ENCODE measurements at places on chromosomes 5 and 9.

- H3K36me3 ChIP-seq: no peaks in the 10 kb centered on the region
- no peak for DNase-seq
- H3K27ac ChIP-seq: no peak overlapping the region
- H3K4me1 ChIP-seq: peaks cover 6% of the 10 kb centered on the region
- no peak overlapping the region for H3K4me3 ChIP-seq
- H3K27me3 ChIP-seq: no peaks in the 10 kb centered on the region
Measured at GRCh38 chr9:133485531-133486260, 6.8 kb upstream of the SLC2A6 start.

- no peaks in the 10 kb centered on the region for H3K4me1 ChIP-seq
- H3K27ac ChIP-seq: no peak overlapping the region
- H3K36me3 ChIP-seq: no peaks in the 10 kb centered on the region
- no peak overlapping the region for H3K4me3 ChIP-seq
- DNase-seq: no peak
- no peaks in the 10 kb centered on the region for H3K27me3 ChIP-seq
Measured at GRCh38 chr5:8897316-8897715, 648.6 kb downstream of the SEMA5A start.

DNA sequence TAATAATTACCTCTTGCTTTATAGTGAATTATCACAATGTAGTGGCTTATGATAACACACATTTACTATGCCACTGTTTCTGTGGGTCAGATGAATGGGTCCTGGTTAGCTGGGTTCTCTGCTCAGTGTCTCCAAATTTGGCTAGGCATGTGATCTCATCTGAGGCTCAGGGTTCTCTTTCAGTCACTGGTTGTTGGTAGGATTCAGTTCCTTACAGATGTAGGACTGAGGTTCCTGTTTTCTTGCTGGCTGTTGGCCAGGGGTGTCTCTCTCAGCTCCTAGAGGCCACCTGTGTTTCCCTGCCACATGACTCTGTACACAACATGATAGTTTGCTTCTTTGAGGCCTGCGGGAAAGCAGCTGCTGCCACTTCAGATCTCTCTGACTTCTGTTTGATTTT, 7.1 kb downstream of the NFX1 start:
- no peaks in the 10 kb centered on the region for H3K27me3 ChIP-seq
- DNase-seq: no peak
- peaks cover 17% of the 10 kb centered on the region for H3K36me3 ChIP-seq
- no peak overlapping the region for H3K4me3 ChIP-seq
- H3K4me1 ChIP-seq: peaks cover 3% of the 10 kb centered on the region

- H3K4me3 ChIP-seq: no peak overlapping the region
- H3K4me1 ChIP-seq: no peaks in the 10 kb centered on the region
- no peak overlapping the region for H3K27ac ChIP-seq
- no peaks in the 10 kb centered on the region for H3K36me3 ChIP-seq
Measured at GRCh38 chr5:149015126-149015525, 47.7 kb downstream of the SH3TC2 start.

- no peak for DNase-seq
- no peaks in the 10 kb centered on the region for H3K4me1 ChIP-seq
- H3K27me3 ChIP-seq: no peaks in the 10 kb centered on the region
- no peak overlapping the region for H3K27ac ChIP-seq
- H3K36me3 ChIP-seq: no peaks in the 10 kb centered on the region
- no peak overlapping the region for H3K4me3 ChIP-seq
Measured at GRCh38 chr9:134540276-134541096, 101.1 kb upstream of the COL5A1 start.

- no peaks in the 10 kb centered on the region for H3K27me3 ChIP-seq
- no peaks in the 10 kb centered on the region for H3K36me3 ChIP-seq
- H3K4me3 ChIP-seq: no peak overlapping the region
Measured at GRCh38 chr5:173884402-173885053, 3.6 kb upstream of the CPEB4 start.
